ENCODE measurements at places on chromosomes 2 and 18.

DNA sequence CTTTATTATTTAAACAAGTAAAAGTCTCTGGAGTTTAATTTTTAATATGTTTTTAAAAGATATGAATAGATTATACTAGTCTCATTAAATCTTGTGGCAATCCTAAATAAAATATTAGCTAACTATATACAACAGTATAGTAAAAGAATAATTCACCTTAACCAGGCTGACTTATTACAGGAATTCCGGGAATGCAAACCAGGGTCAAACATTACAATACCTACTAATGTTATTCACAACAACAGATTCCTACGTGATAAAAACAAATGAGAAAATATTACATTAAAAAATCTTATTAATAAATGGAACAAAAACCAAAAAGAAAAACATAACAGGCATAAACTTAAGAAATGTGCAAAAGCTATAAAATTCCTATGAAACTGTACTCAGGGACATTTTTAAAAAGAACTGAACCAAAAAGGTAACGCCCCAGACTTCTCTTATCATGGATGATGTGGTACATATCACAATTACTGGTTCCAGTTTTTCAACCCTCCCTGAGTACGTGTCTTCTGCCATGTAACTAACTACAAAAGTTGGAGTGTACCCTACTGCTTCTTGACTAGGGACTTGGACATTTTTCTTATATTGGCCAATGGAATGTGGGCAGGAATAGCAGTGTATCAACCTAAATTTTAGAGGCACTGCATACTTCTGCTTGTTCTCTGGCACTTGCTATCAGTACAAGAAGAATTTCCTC lies 20.2 kb downstream of the TTC21B start:
- no peak for DNase-seq

GRCh38 chr2:132381376-132381775 lies 35.2 kb upstream of the GPR39 start:
- DNase-seq = no peak

DNA sequence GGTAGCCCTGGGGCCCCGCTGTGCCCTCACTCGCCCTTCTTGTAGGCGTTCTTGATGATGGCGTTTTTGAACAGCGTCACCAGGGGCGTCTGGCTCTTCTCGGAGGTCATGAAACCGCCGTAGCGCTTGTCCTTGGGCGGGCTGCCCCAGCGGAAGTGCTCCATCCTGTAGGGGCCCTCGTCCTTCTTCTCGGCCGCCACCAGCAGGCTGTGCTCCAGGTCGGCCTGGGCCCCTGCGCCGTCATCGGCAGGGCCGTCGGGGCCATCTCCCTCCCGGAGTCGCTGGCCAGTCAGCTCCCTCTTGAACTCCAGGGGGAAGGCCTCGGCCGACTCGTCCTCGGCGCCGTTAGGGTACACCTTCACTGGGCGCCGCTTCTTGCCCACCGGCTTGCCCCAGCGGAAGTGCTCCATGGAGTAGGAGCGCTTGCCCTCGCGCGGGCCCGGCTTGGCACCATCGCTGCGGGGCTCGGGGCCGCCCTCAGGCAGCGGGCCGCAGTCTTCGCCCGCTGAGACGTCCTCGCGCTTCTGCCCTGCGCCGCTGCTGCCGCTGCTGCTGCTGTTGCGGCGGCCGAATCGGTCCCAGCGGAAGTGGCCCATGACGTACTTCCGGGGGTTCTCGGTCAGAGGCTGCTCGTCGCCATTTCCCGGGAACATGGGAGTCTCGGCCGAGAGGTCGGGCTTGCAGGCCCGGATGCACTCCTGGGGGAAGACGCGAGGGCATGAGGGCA lies 7.2 kb downstream of the POMC start:
- no peak for DNase-seq

GRCh38 chr2:39119732-39120520 lies 925 bp downstream of the SOS1 start:
- peak; percentile 37 for DNase-seq

GRCh38 chr2:170047331-170048065 lies 130.4 kb upstream of the MYO3B start:
- DNase-seq = no peak

DNA sequence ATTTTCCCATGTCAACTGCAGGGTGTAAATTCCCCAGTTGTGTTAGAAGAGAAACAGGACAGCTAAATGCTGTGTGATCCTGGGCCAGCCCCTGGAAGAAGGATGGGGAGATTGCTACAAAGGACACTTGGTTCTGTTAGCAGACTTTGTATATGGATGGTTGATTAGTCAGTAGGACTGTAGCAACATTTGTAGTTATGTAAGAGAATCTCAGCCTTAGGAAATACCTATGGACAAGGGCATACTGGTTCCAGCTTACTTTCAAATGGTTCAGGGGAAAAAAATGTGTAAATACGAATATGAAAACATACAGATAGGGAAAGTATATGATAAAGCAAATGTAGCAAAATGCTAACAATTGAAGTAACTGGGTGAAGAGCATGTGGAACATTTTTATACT lies 47.6 kb downstream of the GNAL start:
- no peak for DNase-seq
